ENCODE measurements at places on chromosomes 12 and 14. TPM values are rescaled to one million over a fixed set of nuclear protein-coding genes. Genes with fewer than 3 reads are reported as not detected.
A peak's percentile ranks its signal among the peaks of the same experiment; 100 is the strongest.

The GARIN6 gene
- total RNA-seq, result not detected

The LRRC9 gene
- not detected for total RNA-seq

- no peak for DNase-seq
Measured at GRCh38 chr14:86442135-86442534, 912.2 kb downstream of the FLRT2 start.

- DNase-seq, result no peak
Measured at GRCh38 chr14:90624732-90625400, 191.4 kb downstream of the TTC7B start.

GRCh38 chr14:39203659-39204606, 28.9 kb downstream of the PNN start:
- no peak for DNase-seq

DNA sequence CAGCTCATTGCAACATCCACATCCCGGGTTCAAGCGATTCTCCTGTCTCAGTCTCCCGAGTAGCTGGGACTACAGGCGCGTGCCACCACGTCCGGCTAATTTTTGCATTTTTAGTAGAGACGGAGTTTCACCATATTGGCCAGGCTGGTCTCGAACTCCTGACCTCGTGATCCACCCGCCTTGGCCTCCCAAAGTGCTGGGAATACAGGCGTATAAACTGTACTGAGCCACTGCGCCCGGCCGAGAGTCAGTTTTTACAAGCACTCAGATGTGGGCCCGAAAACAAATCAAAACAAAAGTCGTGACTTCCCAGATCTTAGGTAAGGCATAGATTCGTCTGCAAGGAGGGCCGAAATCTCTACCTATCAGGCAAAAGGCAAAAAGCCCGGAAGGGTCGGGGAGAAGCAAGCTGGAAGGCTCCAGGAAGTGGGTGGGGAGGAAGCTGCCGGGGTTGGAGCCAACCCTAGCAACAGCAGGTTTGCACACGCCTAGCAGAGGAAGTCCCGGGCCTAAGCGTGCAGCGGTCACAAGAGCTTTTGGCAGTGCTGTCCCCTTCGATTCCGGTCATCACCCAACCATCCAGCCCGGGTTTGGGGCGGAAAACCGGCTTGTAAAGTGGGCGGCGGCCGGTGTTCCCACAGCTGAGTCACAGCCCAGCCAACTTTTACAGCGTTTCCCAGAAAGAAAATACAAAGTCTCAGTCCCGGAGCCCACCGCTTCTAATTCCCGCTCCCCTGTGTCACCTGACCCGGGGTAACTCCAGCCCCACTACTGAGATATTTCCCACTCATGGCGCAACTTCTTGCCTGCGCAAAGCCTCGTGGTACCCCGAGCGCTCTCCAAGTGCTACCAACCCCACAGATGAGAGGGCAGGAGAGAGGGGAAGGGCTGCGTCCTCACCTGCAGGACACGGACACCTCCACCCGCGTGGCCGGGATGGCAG, 583 bp downstream of the CPNE8 start:
- peak; percentile 96 for DNase-seq

- DNase-seq, result no peak
Measured at GRCh38 chr12:2833810-2834209, 1.0 kb downstream of the NRIP2 start.

The RDH12 gene
- total RNA-seq, result 0.23 TPM

GRCh38 chr14:31045501-31046080, 19.4 kb upstream of the STRN3 start:
- no peak for DNase-seq

- no peak for DNase-seq
Measured at GRCh38 chr12:12502815-12503151, 59.9 kb downstream of the DUSP16 start.

DNA sequence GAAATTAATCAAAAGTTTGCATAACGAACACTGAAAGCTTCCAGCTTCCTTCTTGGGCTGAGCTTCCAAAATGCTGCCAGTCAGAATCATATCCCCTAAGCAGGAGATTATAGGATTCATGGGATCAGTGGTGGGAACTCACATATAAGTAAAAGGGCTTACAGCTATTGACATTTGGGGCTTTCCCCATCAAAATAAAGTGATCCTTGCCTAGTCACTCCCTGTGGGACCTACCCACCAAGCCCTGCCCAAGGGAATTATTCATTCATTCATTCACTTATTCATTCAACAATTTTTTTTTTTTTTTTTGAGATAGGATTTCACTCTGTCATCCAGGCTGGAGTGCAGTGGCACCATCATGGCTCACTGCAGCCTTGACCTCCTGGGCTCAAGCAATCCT, 47.5 kb upstream of the NR1H4 start:
- DNase-seq, result no peak

Measured in posterior vena cava (tissue), 2 donors.